Cardiac atrium fibroblast (primary cell): ENCODE measurements at places on chromosomes 5 and 9. TPM values are rescaled to one million over a fixed set of nuclear protein-coding genes. Genes with fewer than 3 reads are reported as not detected.

The HK3 gene
- total RNA-seq: 0.65 TPM in 1 of 2 replicates, not detected in the other

The BHMT gene
- not detected in 2 replicates for total RNA-seq

The CER1 gene
- not detected in 2 replicates for total RNA-seq

The RETREG1 gene
- total RNA-seq: under 0.01 and 1.3 TPM in 2 replicates

The ITGA1 gene
- 15.6 and 21.5 TPM in 2 replicates for total RNA-seq

The SLC45A2 gene
- not detected in 2 replicates for total RNA-seq

The RIMOC1 gene
- total RNA-seq: 10.8 and 17.3 TPM in 2 replicates

The SPINK1 gene
- not detected in 2 replicates for total RNA-seq

The UNC13B gene
- 14.8 and 16.2 TPM in 2 replicates for total RNA-seq

The TTLL11 gene
- total RNA-seq: 4.3 and 5.5 TPM in 2 replicates

The TSSK1B gene
- total RNA-seq: 0.97 TPM in 1 of 2 replicates, not detected in the other

The HRH2 gene
- 0.32 TPM in 1 of 2 replicates, not detected in the other for total RNA-seq

The FGD3 gene
- total RNA-seq: not detected in 2 replicates

The CDC20B gene
- not detected in 2 replicates for total RNA-seq

The PKD2L2 gene
- total RNA-seq: not detected in 2 replicates

The ZDHHC11B gene
- not detected in 2 replicates for total RNA-seq

The LHX2 gene
- under 0.01 and 0.16 TPM in 2 replicates for total RNA-seq

The SH3RF2 gene
- 0.16 and 0.18 TPM in 2 replicates for total RNA-seq

The PAX5 gene
- not detected in 2 replicates for total RNA-seq

The C1QTNF3 gene
- 0.65 and 1.6 TPM in 2 replicates for total RNA-seq

The FLT4 gene
- under 0.01 and 1.8 TPM in 2 replicates for total RNA-seq

The ARHGEF28 gene
- total RNA-seq: 6.0 and 6.5 TPM in 2 replicates

The ELOVL7 gene
- 0.16 TPM in 1 of 2 replicates, not detected in the other for total RNA-seq

The TIMD4 gene
- total RNA-seq: not detected in 2 replicates

The TPRN gene
- total RNA-seq: 5.8 and 7.2 TPM in 2 replicates

The CATSPER3 gene
- not detected in 2 replicates for total RNA-seq

The PCDHGC3 gene
- total RNA-seq: 40.8 and 83.1 TPM in 2 replicates

The PRDM9 gene
- total RNA-seq: not detected in 2 replicates

The BAAT gene
- total RNA-seq: 0.16 TPM in 1 of 2 replicates, not detected in the other

The TMC1 gene
- total RNA-seq: not detected in 2 replicates

The ZNF618 gene
- 4.4 and 4.5 TPM in 2 replicates for total RNA-seq

The BTNL3 gene
- total RNA-seq: not detected in 2 replicates

The GFRA3 gene
- not detected in 2 replicates for total RNA-seq

The FCN2 gene
- total RNA-seq: not detected in 2 replicates

The PCDHB2 gene
- total RNA-seq: 0.90 and 1.3 TPM in 2 replicates

The FAM151B gene
- total RNA-seq: 5.4 and 5.7 TPM in 2 replicates

The ECM2 gene
- total RNA-seq: 5.8 and 6.0 TPM in 2 replicates

The SPTLC1 gene
- 82.5 and 86.8 TPM in 2 replicates for total RNA-seq

The FCHSD1 gene
- 15.3 and 15.7 TPM in 2 replicates for total RNA-seq

The PSIP1 gene
- 11.8 and 14.6 TPM in 2 replicates for total RNA-seq

The IL9 gene
- total RNA-seq: not detected in 2 replicates

The CRHBP gene
- total RNA-seq: 13.8 TPM in 1 of 2 replicates, not detected in the other

The PNPLA7 gene
- total RNA-seq: 0.81 and 0.90 TPM in 2 replicates

The IGFBPL1 gene
- total RNA-seq: not detected in 2 replicates

The LPCAT1 gene
- 92.8 and 114 TPM in 2 replicates for total RNA-seq

The RMI1 gene
- 2.9 and 3.6 TPM in 2 replicates for total RNA-seq

The OR13D1 gene
- total RNA-seq: not detected in 2 replicates

The IFNA17 gene
- total RNA-seq: not detected in 2 replicates

The IRX4 gene
- total RNA-seq: not detected in 2 replicates

The BTNL9 gene
- total RNA-seq: not detected in 2 replicates

The ADAMTS2 gene
- total RNA-seq: 157 and 162 TPM in 2 replicates

The GABRA6 gene
- total RNA-seq: not detected in 2 replicates

The C1QTNF2 gene
- total RNA-seq: 0.16 TPM in 1 of 2 replicates, not detected in the other

The GAPVD1 gene
- total RNA-seq: 22.2 and 22.4 TPM in 2 replicates

The MYO10 gene
- 23.5 and 24.9 TPM in 2 replicates for total RNA-seq

The ECSCR gene
- total RNA-seq: 25.4 and 28.2 TPM in 2 replicates

The ADAMTS13 gene
- 1.4 and 1.5 TPM in 2 replicates for total RNA-seq
